Left renal pelvis (tissue), 4 donors: ENCODE measurements at places on chromosomes 6 and 20. TPM values are rescaled to one million over a fixed set of nuclear protein-coding genes. Genes with fewer than 3 reads are reported as not detected.

- DNase-seq = no peak
These were observed 244.7 kb downstream of the CDKAL1 start for GRCh38 chr6:20778912-20779311.

GRCh38 chr6:156587071-156587470 lies 190.1 kb upstream of the ARID1B start:
- no peak for DNase-seq

DNA sequence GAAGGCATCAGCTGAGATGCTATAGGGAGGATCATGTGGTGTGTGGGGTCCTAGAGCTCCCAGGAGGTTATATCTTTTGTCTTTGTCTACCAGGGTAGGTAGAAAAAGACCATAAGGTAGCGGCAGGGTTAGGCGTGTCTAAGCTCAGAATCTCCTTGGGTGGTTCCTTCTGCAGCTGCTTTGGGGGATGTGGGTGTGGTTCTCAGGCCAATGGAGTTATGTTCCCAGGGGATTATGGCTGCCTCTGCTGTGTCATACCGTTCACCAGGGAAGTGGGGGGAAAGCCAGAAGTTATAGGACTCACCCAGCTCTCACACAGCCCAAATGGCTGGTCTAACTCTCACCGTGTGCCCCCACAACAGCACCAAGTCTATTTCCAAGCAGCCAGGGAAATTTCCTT lies 107.4 kb upstream of the ADGRB3 start:
- no peak for DNase-seq

- DNase-seq = no peak
These were observed 586 bp upstream of the LST1 start for GRCh38 chr6:31585491-31585890.

GRCh38 chr6:20948556-20948955 lies 414.3 kb downstream of the CDKAL1 start:
- no peak for DNase-seq

DNA sequence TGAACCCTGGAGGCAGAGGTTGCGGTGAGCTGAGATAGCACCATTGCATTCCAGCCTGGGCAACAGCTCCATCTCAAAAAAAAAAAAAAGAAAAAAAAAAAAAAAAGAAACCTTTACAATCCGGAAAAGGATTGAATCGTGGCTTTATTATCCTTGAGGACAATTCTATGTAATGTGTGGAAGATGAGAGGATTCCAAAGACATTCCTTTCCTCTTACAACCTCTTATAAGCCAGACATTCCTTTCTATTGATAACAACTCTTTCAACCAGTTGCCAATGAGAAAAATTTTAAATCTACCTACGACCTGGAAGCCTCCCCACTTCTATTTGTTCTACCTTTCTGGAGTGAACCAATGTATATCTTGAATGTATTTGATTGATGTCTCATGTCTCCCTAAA lies 91.2 kb upstream of the EEF1E1 start:
- DNase-seq = no peak

- DNase-seq = no peak
These were observed 31.0 kb downstream of the IRF4 start for GRCh38 chr6:422433-423054.

- no peak for DNase-seq
These were observed 18.1 kb upstream of the SNRPB2 start for GRCh38 chr20:16711661-16712258.

- no peak for DNase-seq
These were observed 528.9 kb downstream of the EPM2A start for GRCh38 chr6:145206247-145206907.

GRCh38 chr6:84462698-84463097 lies 235.3 kb upstream of the CEP162 start:
- no peak for DNase-seq

GRCh38 chr6:11233673-11234573 lies 1.5 kb upstream of the NEDD9 start:
- DNase-seq = no peak

DNA sequence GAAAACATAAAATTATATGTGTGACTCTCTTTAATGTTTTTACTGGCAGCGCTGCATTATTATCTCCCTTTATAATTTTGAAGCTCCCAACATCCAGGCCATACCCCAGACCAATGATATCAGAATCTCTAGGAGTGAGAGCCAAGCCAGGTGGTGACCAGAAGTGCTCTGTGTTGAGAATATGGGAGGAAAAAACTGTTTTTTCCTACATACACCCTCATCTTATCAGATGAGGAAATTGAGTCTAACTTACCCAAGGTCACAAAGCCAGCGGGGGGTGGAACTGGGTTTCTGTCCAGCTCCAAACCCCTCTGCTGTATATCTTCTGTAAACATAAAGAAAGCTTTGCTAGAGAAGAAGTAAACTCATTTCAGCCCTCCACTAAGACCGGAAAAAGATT lies 42.5 kb downstream of the LY86 start:
- no peak for DNase-seq

GRCh38 chr6:3805448-3806123 lies 43.6 kb upstream of the FAM50B start:
- DNase-seq = no peak

DNA sequence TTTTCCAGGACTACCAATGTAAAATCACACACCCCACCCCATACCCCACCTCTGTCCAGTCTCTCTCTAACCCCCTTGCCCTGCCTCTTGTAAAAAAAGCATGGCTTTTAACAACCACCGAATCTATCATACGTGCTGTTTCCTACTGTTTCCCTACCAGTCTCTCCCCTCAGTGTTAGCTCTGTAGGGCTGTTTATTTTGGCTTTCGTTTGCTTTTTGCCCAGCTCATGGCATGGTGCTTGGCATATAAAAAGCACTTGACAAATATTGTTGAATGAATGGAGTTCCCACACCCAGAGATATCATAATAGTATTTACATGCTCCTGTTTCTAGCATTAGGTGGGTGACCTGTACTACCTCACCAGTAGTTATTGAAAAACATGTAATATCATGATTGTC lies 148.2 kb downstream of the OPRM1 start:
- no peak for DNase-seq

GRCh38 chr6:32969685-32970412 lies 1.5 kb downstream of the BRD2 start:
- peak; percentile 85 for DNase-seq

DNA sequence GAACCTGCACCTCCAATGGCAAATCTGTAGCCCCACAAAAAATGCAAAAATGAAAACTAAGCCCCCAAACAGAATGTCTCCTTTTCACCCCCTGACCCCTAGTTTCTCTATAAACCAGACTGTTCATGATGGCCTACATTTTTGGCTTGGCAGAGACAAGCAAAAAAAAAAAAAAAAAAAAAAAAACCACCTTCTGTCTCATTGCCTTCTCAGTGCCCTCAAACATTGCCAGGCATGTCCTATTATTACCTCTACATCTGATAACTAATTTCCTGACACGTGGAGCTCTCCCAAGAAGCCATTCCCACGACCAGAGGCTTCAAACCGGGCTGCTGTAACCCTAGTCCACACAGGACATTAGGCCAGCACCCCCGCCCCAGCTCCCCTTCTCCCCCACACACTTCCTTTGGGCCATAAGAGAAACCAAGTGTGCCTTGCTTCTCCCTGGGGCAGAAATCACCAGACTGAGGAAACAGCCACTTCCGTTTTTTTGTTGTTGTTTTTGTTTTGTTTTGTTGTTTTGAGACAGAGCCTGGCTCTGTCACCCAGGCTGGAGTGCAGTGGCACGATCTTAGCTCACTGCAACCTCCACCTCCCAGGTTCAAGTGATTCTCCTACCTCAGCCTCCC lies 65.4 kb downstream of the GPR6 start:
- no peak for DNase-seq

DNA sequence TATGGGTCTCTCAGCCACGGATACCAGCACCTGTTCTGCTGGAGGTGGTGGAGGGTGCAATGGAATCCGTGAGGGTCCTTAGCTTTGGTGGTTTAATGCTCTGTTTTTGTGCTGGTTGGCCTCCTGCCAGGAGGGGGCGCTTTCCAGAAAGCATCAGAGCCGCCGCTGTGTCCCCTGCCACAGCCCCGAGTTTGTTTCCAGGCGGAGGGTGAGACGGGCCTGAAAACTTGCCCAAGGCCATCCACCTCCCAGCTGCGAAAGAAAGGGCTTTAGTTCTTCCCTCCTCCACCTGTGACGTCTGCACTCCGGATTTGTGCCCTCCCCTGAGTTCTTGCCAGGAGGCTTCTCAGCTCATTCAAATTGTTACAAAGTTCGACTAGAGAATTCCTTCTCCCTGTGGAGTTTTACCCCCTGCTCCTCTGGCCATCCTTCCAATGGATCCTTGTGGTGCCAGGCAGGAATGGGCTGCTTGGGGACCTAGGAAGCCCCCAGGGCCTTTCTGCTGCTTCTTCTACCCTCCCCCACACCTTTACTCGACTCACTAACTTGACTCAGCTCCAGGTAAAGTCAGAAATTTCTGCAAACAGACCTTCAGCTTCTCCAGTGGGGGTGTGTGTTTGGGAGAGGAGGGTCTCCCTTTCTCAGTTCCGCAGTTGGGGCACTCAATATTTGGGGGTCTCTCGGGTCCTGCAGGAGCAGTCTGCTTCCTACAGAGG lies 873.7 kb downstream of the KIF16B start:
- no peak for DNase-seq

DNA sequence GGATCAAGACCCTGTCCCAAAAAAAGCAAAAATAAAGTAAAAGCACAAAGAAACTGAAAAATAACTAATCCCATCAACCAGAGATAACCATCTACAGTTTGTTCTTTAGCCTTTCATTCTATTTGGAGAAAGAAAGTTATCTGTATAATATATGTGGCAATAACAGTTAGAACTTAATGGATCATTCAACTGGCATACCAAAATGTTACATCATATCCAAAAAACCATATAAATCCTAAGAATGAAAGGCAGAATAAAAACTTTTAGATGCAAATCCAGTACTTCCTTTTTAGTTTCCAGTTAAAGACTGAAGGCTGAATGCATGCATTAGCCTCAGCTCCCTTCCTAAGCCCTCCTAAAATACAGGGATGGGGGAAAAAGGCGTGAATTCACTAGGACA lies 25.2 kb downstream of the ILRUN start:
- no peak for DNase-seq

- no peak for DNase-seq
These were observed 349.8 kb downstream of the PRKN start for GRCh38 chr6:162377735-162378134.

DNA sequence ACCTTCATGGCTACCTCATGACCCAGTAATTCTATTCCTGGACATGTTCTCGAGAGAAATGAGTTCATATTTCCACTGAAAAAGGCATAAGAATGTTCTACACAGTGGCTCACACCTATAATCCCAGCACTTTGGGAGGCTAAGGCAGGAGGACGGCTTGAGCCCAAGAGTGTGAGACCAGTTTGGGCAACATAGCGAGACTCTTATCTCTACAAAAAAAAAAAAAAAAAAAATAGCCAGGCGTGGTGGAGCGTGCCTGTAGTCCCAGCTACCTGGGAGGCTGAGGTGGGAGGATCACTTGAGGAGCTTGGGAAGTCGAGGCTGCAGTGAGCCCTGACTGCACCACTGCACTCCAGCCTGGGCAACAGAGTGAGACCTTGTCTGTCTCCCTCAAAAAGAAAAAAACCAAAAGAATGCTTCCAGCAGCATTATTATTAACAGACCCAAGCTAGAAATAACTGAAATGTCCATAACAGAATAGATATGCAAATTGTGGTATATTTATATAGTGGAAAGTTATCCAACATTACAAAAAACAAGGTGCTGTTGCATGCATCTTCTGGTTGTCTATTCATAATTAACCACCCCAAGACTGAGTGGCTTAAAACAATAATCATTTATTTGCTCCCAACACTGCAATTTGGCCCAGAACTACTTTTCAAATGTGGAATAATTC lies 9.4 kb upstream of the RAB44 start:
- DNase-seq = no peak

- no peak for DNase-seq
These were observed 22.5 kb downstream of the RAB22A start for GRCh38 chr20:58331961-58332551.

DNA sequence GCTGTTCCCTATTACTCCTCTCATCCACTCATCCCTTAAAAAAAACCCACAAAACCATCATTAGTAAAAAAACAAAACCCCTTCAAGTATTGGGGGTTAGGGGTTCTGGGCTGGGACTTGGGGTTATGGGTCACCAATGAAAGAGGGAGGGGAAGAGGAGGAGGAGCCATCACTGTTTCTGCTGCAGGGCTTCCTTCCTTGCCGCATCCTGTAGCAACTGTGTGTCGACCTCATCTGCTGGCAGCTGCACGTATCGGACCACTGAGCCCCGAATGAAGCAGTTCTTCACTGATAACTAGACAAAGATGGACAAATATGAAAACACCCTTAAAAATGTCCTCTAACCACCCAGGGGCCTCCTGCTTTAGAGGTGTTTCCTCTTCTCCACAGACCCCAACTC lies 2.0 kb upstream of the VARS1 start:
- no peak for DNase-seq

MEI4 gene
- 0.49 TPM for polyA plus RNA-seq

RCAN2 gene
- polyA plus RNA-seq = 26.9 TPM

RIPOR3 gene
- polyA plus RNA-seq = 8.9 TPM

MAP3K7 gene
- 52.8 TPM for polyA plus RNA-seq

ZC2HC1B gene
- not detected for polyA plus RNA-seq

RAET1L gene
- not detected for polyA plus RNA-seq

MGME1 gene
- 41.0 TPM for polyA plus RNA-seq

RBM24 gene
- 0.78 TPM for polyA plus RNA-seq

KIF25 gene
- polyA plus RNA-seq = 0.79 TPM

RHAG gene
- 1.0 TPM for polyA plus RNA-seq
